Thyroid gland (tissue), 4 donors: ENCODE measurements at places on chromosomes 2 and 18. TPM values are rescaled to one million over a fixed set of nuclear protein-coding genes. Genes with fewer than 3 reads are reported as not detected.

SCYGR2 gene
- not detected for total RNA-seq

NFE2L2 gene
- total RNA-seq: 157 TPM

FAM210A gene
- total RNA-seq: 13.8 TPM

- no peaks in the 10 kb centered on the region for H3K4me1 ChIP-seq
- no peak overlapping the region for H3K27ac ChIP-seq
- DNase-seq: peak; percentile 52
- no peak overlapping the region for H3K4me3 ChIP-seq
Observed at GRCh38 chr18:13915995-13916431, 677 bp upstream of the MC2R start.

- H3K36me3 ChIP-seq: no peaks in the 10 kb centered on the region
- no peaks in the 10 kb centered on the region for H3K4me1 ChIP-seq
- no peak overlapping the region for H3K27ac ChIP-seq
- DNase-seq: no peak
- H3K4me3 ChIP-seq: no peak overlapping the region
Observed at GRCh38 chr2:233100192-233100998, 40.3 kb downstream of the INPP5D start.

GRCh38 chr2:1673160-1673944 lies 71.0 kb downstream of the PXDN start:
- no peak overlapping the region for H3K27ac ChIP-seq
- peaks cover under 1% of the 10 kb centered on the region for H3K36me3 ChIP-seq
- H3K4me3 ChIP-seq: no peak overlapping the region
- H3K4me1 ChIP-seq: no peaks in the 10 kb centered on the region

GRCh38 chr2:65396348-65397026 lies 35.9 kb downstream of the SPRED2 start:
- no peaks in the 10 kb centered on the region for H3K36me3 ChIP-seq
- H3K4me3 ChIP-seq: no peak overlapping the region

DNA sequence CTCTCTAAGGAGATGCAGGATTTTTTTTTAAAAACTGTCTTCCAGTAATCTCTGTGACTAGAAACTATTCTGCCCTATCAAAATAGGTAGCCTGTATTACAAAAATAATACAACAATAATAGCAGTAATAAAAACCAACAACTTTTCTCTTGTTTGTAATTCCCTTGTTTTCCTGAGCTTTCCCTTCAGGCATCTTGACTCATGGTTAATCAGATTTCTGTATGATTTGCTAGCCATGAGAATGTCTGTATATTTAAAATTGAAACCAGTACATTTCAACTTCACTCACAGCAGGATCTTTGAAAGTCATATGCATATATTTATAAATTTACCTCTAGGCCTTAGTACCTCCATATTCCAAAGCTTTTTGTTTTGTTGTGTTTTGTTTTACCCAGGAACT lies 38.2 kb downstream of the SLC4A10 start:
- no peaks in the 10 kb centered on the region for H3K4me1 ChIP-seq
- no peak for DNase-seq
- no peaks in the 10 kb centered on the region for H3K27me3 ChIP-seq
- no peaks in the 10 kb centered on the region for H3K36me3 ChIP-seq
- H3K27ac ChIP-seq: no peak overlapping the region

DNA sequence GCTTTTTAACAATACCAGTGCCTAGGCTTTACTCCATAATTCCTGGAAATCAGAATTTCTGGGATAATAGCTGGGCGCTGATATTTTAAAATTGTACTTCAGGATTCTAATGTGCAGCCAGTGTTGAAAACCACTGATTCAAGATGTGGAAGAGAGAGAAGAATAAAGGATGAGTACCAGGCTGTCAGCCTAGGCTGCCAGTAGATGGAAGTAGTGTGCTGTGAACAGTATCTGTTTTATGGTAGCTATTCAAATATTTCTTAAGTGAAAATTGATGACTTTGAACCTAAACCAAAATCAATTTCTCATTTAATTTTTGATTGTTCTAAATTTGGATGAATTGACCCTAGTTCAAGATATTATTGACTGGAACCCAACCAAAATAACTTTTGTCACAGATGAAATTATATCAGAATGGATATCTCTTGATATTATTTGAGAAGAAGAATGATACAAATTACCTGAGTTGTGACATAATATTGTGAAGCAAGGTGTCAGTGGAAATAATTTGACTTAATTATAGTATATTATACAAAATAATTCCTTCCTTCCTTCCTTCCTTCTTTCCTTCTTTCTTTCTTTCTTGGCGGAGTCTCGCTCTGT lies 88.0 kb downstream of the COMMD1 start:
- no peaks in the 10 kb centered on the region for H3K36me3 ChIP-seq
- no peak overlapping the region for H3K4me3 ChIP-seq
- peaks cover 10% of the 10 kb centered on the region for H3K4me1 ChIP-seq
